CMK (cell line): ENCODE measurements at places on chromosomes 5 and 9.

GRCh38 chr9:120971938-120972337 is 45.3 kb upstream of the TRAF1 start:
- no peak for DNase-seq

GRCh38 chr5:178418471-178419010 is 171.7 kb downstream of the COL23A1 start:
- DNase-seq = no peak

GRCh38 chr9:92749934-92750315 is 14.7 kb downstream of the BICD2 start:
- DNase-seq = no peak

GRCh38 chr5:39021413-39021812 is 52.8 kb downstream of the RICTOR start:
- DNase-seq = no peak

- DNase-seq = no peak
Observed at GRCh38 chr5:107284822-107285525, 385.8 kb downstream of the EFNA5 start.

DNA sequence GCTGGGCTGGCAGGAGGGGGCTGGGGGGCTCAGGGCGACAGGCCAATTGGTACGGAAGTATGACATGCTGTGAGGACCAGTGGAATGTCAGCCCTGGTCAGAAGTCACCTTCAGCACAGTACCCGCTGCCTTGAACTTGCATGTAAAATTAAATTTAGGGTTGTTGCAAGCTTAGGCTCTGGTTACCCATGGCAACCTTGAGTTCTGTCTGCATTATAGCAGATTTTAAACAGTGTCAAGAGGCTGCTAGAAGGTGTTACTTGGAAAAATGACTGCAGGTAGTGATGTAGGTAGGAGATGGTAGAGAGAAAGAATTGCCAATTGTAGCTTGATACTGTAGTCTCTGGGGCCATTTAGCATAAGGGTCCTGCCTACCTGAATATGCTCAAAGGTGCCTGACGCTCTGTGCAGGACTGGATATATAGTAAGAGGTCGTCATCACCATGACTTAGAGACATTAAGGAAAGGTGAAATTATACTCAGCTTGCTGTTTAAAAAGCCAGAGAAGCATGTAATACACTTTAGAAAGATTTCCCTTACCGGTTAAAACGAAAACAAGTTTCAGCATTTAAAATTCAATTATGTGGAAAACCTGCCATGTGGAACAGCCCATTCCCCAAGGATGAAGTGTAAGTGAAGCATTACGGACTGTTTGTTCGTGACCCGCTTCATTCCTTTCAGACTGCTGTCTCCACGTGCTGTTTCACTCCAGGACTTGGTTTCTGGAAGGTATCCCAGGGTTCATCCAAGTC is 169.0 kb downstream of the PDZD2 start:
- no peak for DNase-seq

- no peak for DNase-seq
Observed at GRCh38 chr5:98631311-98632054, 142.0 kb upstream of the RGMB start.

GRCh38 chr5:123787136-123787535 is 275.2 kb downstream of the CSNK1G3 start:
- DNase-seq = no peak
